ENCODE measurements at places on chromosomes 5 and 9. TPM values are rescaled to one million over a fixed set of nuclear protein-coding genes. Genes with fewer than 3 reads are reported as not detected.

DNA sequence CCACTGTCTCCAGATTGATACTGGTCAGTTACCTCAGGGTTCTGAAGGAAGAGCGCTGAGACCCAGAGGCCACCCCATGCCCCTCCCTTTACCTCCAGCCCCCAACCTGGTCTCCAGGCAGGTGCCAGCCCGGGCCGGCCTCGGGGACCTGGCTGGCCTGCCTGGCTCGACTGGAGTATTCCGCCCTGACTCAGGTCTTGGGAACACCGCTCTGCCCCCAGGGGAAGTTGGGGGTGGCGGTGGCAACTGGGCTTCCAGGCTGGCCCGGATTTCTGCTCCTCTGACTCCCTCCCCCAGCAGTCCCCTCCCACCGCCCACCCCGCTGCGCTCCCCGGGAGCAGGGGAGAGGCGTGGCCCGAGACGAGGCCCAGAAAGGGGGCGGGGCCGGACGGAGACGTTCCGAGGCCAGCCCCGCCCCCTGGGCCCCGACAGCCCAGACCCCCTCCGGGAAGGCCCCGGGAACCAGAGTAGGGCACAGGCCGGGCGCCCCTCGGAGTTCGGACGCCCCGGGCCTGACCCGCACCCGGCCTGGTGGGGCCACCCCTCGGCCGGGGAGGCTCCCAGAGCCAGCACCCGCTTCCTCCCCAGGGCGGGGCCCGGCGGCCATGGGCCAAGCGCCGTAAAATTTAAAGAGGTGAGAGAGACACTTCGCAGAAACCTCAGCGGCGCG lies 82.5 kb upstream of the ZBTB43 start:
- no peak for DNase-seq
- no peaks in the 10 kb centered on the region for H3K4me1 ChIP-seq
- peak overlapping the region; percentile 42 for H3K4me3 ChIP-seq
- no peak overlapping the region for H3K27ac ChIP-seq
- peaks cover 47% of the 10 kb centered on the region for H3K27me3 ChIP-seq
- H3K36me3 ChIP-seq, result no peaks in the 10 kb centered on the region

The CBY3 gene
- not detected for polyA plus RNA-seq

DNA sequence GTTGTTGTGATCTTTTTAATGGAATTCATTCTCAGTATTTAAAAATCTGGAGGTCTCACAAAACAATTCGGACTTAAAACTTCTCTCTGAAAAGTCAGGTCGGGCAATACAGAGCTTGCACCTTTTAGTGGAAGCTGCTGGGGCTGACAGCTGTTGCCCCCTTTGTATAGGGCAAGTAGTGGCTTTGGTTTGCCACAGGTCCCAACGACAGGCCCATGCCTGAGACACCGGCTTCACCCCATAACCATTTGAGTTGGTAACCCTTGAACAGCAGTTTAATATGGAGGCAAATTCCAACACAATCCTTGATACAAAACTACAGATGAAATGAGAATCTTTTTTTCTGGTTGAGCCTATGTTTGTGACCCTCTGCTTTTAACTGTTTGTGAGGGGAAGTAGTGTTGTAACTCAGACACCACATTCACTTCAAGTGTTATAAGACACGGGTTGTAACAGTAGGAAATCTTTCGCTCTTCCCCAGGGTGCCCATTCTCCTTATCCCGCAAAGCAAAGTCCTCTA lies 752 bp upstream of the GLRX start:
- peaks cover 6% of the 10 kb centered on the region for H3K36me3 ChIP-seq
- peaks cover 21% of the 10 kb centered on the region for H3K4me1 ChIP-seq
- H3K27ac ChIP-seq, result peak overlapping the region; percentile 96
- H3K27me3 ChIP-seq, result no peaks in the 10 kb centered on the region
- DNase-seq, result no peak
- H3K4me3 ChIP-seq, result peak overlapping the region; percentile 92

The ITGA2 gene
- 20.4 TPM for polyA plus RNA-seq

- no peaks in the 10 kb centered on the region for H3K4me1 ChIP-seq
- no peaks in the 10 kb centered on the region for H3K36me3 ChIP-seq
- H3K27ac ChIP-seq, result no peak overlapping the region
- H3K27me3 ChIP-seq, result no peaks in the 10 kb centered on the region
- DNase-seq, result no peak
Measured at GRCh38 chr5:5800801-5801761, 378.6 kb downstream of the ICE1 start.

DNA sequence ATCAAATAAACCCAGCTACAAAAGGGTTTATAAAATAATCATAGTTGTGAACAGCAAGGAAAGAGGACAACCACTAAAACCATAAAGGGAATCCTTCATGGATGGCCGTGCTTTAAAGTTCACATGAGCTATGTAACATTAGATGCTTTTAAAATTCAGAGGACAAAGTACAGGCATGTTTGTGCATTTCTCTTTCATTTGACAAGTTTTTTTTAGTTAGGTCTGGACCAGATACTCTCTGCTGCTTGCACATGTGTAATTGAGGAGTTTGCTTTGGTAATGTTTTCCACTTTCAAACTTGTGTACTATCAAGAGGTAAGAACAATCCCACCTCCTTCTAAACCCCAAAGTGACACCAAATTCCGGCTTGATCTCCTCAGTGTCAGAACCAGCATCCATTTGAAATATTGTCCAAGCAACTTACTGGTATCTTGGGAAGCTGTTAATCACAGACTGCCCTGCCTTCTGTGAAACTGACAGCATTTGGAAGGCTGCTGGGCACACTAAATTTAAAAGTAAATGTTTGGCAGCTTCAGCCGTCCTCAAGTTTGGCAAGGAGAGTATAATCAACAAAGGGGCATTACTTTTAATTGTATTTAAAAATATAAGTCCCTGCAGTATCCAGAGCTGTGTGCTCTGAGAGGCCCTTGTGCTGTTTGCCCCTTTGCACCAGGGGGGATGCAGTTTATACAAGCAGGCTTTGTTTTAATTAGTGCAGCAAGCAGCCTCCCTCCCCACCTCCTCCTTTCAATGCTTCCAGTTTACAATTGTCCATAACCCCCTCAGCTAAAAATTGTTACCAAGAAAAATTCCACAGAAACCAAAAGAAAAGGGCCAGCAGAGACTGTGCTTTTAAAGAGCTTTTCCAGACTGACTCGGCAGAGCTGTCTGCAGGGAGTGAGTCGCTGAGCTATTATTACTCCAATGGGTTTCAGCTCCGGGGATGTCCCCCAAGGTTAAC lies 328.3 kb upstream of the MPDZ start:
- H3K27ac ChIP-seq, result no peak overlapping the region
- H3K36me3 ChIP-seq, result no peaks in the 10 kb centered on the region
- no peak for DNase-seq
- no peak overlapping the region for H3K4me3 ChIP-seq
- H3K4me1 ChIP-seq, result no peaks in the 10 kb centered on the region

The SCGB3A2 gene
- polyA plus RNA-seq, result not detected

- peak overlapping the region; percentile 93 for H3K4me3 ChIP-seq
- H3K27me3 ChIP-seq, result no peaks in the 10 kb centered on the region
- no peak for DNase-seq
- H3K27ac ChIP-seq, result peak overlapping the region; percentile 98
Measured at GRCh38 chr9:94166976-94167346, 82.7 kb downstream of the PTPDC1 start.

DNA sequence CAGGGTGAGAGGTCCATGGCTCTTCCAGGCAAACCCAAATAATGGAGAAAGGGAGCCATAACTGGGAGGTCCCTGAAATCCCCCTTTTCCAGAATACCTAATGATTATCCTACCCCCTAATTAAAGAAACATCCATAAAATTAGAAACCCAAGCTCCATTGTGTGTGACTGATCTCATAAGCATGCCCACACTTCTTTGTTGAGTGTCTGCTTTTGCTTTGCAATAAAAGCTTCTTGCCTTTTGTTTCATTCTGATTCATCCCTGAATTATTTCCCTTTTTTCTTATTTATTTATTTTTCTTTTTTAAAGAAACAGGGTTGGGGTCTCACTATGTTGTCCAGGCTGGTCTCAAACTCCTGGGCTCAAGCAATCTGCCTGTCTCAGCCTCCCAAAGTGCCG lies 33.1 kb downstream of the BTF3 start:
- no peaks in the 10 kb centered on the region for H3K4me1 ChIP-seq
- no peak overlapping the region for H3K4me3 ChIP-seq
- H3K36me3 ChIP-seq, result no peaks in the 10 kb centered on the region
- no peak for DNase-seq
- no peak overlapping the region for H3K27ac ChIP-seq

DNA sequence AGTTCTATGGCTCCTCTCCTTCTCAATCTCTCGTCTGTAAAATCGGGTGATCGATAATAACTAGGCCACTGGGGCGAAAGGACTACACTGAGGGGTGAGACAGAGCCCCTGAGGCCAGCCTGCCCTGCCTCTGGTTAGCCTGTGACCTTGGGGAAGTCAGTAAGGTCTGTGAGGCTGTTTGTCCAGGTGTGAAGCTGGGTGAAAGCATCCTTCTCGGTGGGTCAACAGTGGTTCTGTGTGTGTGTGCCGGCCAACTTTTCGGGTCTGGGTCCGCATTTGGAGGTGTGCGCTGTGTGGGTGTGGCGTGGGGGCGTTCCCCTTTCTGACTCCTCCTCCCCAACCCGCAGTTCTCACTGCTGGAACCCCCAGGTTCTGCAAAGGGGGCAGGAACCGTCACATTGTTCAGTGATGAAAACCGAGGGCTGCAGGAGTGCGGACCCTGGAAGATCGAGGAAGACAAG lies 5.0 kb upstream of the RNF44 start:
- no peaks in the 10 kb centered on the region for H3K36me3 ChIP-seq
- H3K4me1 ChIP-seq, result peaks cover 9% of the 10 kb centered on the region
- H3K4me3 ChIP-seq, result peak overlapping the region; percentile 46
- no peak for DNase-seq
- no peaks in the 10 kb centered on the region for H3K27me3 ChIP-seq

- H3K27ac ChIP-seq, result no peak overlapping the region
- H3K36me3 ChIP-seq, result no peaks in the 10 kb centered on the region
- no peaks in the 10 kb centered on the region for H3K27me3 ChIP-seq
Measured at GRCh38 chr9:106868565-106868964, 5.6 kb downstream of the ZNF462 start.

The ZDHHC11B gene
- polyA plus RNA-seq, result not detected

GRCh38 chr5:22542340-22542739 lies 310.8 kb downstream of the CDH12 start:
- H3K4me1 ChIP-seq, result no peaks in the 10 kb centered on the region
- DNase-seq, result no peak
- H3K27me3 ChIP-seq, result no peaks in the 10 kb centered on the region
- H3K36me3 ChIP-seq, result no peaks in the 10 kb centered on the region
- no peak overlapping the region for H3K27ac ChIP-seq

DNA sequence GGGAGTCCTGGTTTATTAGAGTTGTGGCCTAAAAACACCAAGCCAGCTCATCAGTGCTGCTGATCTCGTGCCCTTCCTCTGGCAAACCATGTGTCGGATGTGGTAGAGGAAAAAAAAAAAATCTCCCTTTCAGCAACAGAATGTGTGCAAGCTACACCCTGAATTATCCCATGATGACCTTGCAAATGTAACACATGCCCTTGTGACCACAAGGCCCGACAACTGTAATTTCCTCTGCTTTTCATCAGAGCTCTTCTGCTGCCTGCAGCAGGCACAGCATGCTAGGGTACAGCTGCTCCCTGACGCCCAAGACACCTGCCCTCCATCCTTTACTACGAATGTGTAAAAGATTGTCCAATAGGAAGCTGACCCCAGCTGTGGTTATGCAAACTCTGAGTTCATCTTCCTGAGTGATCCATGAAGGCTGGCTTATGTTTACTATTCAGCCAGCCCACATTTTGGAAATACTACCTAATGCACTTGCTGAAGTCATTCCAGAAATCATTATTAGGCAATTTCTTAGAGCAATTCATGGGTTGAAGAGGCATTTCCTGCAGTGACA lies 14.6 kb upstream of the BNC2 start:
- H3K4me3 ChIP-seq, result no peak overlapping the region
- H3K27ac ChIP-seq, result peak overlapping the region; percentile 13
- H3K4me1 ChIP-seq, result peaks cover 10% of the 10 kb centered on the region
- no peaks in the 10 kb centered on the region for H3K36me3 ChIP-seq
- no peaks in the 10 kb centered on the region for H3K27me3 ChIP-seq
- DNase-seq, result peak; percentile 98

- no peak overlapping the region for H3K27ac ChIP-seq
- DNase-seq, result no peak
- no peak overlapping the region for H3K4me3 ChIP-seq
- H3K36me3 ChIP-seq, result peaks cover 31% of the 10 kb centered on the region
- H3K4me1 ChIP-seq, result no peaks in the 10 kb centered on the region
- H3K27me3 ChIP-seq, result no peaks in the 10 kb centered on the region
Measured at GRCh38 chr9:127867356-127868277, 9.9 kb downstream of the AK1 start.

The PTGES gene
- 6.3 TPM for polyA plus RNA-seq

The APBA1 gene
- polyA plus RNA-seq, result 5.1 TPM

The GABRA1 gene
- polyA plus RNA-seq, result not detected

DNA sequence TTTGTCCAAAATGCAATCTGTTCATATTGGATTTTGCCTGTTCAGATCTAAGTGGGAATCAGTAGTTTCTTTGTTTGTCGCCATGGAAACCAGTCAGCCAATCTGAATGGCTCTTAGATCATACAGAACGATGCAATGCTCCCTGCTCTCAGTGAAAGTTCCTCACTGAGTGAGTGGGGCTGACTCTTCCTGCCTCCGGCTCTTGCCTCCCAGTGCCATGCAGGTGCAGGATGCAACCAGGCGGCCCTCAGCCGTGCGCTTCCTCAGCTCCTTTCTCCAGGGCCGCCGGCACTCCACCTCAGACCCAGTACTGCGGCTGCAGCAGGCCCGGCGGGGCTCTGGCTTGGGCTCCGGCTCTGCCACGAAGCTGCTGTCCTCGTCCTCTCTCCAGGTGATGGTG lies at the start of gene PTPDC1:
TSS of gene PTPDC1 (plus strand) at position 151 of the 400 bp plus-strand sequence. CDS start at position 218, 67 bp downstream.
- H3K36me3 ChIP-seq, result peaks cover 2% of the 10 kb centered on the region
- peaks cover 7% of the 10 kb centered on the region for H3K4me1 ChIP-seq
- H3K27ac ChIP-seq, result no peak within 1 kb of the TSS
- no peak within 1 kb of the TSS for H3K4me3 ChIP-seq

- no peaks in the 10 kb centered on the region for H3K27me3 ChIP-seq
- no peak for DNase-seq
- H3K27ac ChIP-seq, result no peak overlapping the region
- no peak overlapping the region for H3K4me3 ChIP-seq
- H3K36me3 ChIP-seq, result no peaks in the 10 kb centered on the region
Measured at GRCh38 chr9:27421577-27421976, 102.5 kb upstream of the IFNK start.

The DTWD2 gene
- polyA plus RNA-seq, result 1.2 TPM

The SLC46A2 gene
- polyA plus RNA-seq, result not detected

GRCh38 chr5:6439588-6440550 lies 8.8 kb upstream of the UBE2QL1 start:
- no peak overlapping the region for H3K27ac ChIP-seq
- no peak for DNase-seq
- no peaks in the 10 kb centered on the region for H3K27me3 ChIP-seq

GRCh38 chr5:57804007-57804444 lies 321.4 kb upstream of the ACTBL2 start:
- no peak overlapping the region for H3K4me3 ChIP-seq
- H3K27me3 ChIP-seq, result no peaks in the 10 kb centered on the region
- no peak overlapping the region for H3K27ac ChIP-seq
- DNase-seq, result peak; percentile 83

Data from IMR-90 (cell line).